ENCODE measurements at places on chromosomes 16 and 17. TPM values are rescaled to one million over a fixed set of nuclear protein-coding genes. Genes with fewer than 3 reads are reported as not detected.
A peak's percentile ranks its signal among the peaks of the same experiment; 100 is the strongest.

The HP gene
- total RNA-seq: 18.1 TPM

The PRRT2 gene
- total RNA-seq: 4.0 TPM

The UNC45B gene
- not detected for total RNA-seq

- peak; percentile 31 for DNase-seq
These were observed 588 bp upstream of the SMTNL2 start for GRCh38 chr17:4583782-4584100.

DNA sequence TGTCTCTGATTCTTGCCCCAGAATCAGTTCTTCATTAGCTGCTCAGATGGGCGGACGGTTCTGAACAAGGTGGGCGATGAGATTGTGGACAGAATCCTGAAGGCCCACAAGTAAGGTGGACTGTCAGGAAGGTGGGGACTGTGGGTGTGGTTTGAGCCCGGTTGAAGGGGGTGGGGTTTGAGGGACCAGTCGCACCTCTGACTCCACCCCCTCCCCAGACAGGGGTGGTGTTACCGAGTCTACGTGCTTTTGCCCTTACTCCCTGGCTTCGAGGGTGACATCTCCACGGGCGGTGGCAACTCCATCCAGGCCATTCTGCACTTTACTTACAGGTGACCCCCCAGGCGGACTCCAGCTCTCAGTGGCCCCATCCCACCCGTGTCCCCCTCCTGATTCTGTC, 11.3 kb downstream of the PLD2 start:
- no peak for DNase-seq

The CRYM gene
- total RNA-seq: 4.9 TPM

DNA sequence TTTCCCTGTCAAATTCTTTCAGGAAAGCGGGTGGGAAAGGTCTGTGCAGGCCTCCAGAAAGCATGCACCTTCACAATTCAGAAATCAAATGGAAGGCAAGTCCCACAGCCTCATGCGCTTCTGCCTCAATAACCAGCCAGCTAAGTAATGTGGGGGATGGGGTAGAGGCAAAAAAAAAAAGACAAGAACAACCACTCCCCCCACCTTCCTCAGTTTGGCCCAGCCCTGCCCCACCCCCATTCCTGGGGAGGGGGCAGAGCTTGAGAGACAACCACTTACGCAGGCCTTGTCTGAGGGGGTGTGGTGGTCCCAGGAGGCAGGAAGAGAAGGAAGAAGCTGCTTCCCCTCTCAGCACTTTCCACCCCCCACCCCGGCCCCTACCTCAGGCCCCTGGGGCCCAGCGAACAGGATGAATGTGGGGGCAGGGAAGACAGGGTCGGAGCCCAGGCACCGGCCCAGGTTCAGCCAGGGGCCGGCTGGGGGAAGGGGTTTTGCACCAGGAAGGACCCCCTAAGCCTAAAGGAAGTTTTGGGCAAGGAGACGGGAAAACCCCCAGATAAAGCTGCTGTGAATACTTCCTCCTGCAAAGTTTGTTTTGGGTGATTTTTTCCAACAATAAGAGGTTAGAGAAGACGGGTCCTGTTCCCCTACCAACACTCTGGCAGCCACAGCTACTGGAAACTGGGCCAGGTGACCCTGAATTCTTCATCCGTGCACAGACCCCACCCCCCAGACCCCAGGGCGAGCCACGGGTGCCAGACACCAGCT, 1.2 kb downstream of the JUP start:
- no peak for DNase-seq

GRCh38 chr17:1714427-1714979, 4.3 kb upstream of the TLCD2 start:
- peak; percentile 74 for DNase-seq

DNA sequence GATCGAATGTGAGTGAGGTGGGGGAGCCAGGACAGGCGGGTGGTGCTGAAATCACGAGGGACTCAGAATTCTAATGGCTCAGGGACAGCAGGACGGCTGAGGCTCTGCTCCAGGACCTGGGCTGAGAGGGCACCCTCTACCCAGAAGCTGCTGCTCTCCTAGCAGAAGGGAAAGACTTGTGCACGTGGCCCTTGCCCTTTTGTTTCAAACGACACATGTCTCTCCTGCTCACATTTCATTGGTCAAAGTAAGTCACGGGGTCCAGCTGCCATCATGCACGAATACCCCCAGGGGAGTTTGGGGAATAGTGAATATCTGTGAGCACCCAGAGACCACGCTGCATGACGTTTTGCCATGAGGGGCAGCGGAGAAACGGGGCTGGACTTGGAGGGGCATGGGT, 73.2 kb downstream of the RTN4RL1 start:
- DNase-seq: no peak

GRCh38 chr17:50181591-50182560, 16.1 kb downstream of the SGCA start:
- no peak for DNase-seq

- DNase-seq: no peak
These were observed 366.2 kb upstream of the TNRC6C start for GRCh38 chr17:77592106-77592865.
